ENCODE measurements at places on chromosomes 11 and 22. TPM values are rescaled to one million over a fixed set of nuclear protein-coding genes. Genes with fewer than 3 reads are reported as not detected.
A peak's percentile ranks its signal among the peaks of the same experiment; 100 is the strongest.

DNA sequence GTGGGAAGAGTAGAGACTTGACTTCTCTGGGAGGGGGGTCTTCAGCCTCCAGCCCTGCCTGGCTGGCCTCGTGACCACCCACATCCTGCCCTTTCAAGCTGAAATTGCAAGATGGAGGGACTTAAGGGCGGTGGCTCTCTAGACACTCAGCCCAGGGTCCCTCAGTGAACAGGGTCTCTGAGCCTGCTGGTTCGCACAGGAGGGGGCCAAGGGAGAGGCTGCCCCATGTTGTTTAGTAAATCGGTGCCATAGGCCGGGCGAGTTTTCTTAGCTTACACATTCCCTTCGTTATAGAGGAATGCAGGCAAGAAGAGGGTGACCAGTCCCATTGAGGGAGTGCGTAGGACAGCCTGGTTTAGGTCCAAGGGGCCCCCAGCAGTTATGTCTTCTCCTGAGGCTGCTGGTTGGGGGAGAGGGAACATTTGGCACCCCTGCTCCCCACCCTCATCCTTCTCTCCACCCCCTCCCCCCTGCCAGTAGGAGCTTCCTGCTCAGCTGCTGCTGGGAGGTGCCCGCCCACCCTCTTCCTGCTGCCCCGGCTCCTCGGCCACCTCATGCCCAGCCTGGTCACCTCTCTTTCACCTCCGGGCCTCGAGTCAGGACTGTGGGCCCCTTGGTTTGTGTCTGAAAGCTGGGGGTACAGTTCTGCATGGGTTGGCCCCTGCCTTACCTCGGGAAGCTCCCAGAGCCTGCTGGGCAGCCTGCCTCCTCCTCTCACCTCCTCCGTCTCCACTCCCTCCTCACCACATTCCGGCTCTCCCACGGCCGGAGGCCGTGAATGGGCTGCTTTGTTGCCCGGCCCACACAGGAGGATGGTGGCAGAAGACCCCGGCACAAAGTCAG lies 3.9 kb downstream of the FRMD8 start:
- no peak for DNase-seq

GRCh38 chr22:38218661-38219622 lies 17.1 kb downstream of the MAFF start:
- peak; percentile 67 for DNase-seq

DNA sequence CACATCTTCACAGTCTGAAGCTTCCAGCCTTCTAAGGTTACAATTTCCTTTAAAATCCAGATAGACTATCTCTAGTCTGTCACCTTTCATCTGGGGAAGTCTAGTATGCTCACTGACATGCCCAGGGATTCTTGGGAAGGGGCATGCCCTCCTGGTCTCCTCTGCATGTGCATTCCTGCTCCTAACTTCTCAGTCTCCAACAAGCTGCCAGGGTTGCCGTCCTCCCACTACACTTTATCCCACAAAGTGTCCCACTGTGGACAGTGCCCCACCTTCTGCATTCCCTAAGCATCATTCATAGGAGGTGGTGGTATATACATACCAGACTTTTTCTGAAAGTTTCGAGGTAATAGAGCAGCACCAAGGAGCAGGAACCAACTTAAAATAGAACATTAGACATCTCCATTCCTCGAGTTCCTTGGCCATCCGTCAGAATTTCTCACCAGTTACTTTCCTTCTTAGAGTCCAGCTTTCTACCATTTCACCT lies 28.7 kb downstream of the EIF3F start:
- no peak for DNase-seq

DNA sequence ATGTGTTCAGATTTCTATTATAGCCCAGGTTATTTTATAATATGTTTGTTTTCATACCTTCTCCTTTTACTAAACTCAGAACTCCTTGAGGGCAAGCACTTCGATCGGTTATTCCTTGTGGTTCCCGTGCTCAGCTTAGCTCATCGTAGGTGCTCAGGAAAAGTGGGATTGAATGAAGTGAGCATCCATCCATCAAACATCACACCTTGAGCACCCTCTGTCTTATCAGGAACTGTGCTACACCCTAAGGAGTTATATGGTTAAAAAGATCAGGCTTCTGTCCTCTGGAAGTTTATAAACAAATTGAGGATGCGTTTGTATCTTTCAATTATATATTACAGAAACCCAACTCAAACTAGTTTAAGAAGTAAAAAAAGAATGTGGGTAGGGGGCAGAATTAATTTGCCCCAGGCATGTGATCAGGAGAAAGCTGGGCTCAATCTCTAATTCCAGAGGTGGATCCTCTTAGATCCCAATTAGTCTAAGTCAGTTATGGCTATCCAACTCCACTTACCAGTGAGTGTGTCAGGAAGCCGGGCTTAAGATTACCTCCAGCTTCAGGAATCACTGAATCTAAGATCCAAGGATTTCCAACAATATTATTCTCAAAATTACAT lies 59.9 kb upstream of the RRAS2 start:
- no peak for DNase-seq

DNA sequence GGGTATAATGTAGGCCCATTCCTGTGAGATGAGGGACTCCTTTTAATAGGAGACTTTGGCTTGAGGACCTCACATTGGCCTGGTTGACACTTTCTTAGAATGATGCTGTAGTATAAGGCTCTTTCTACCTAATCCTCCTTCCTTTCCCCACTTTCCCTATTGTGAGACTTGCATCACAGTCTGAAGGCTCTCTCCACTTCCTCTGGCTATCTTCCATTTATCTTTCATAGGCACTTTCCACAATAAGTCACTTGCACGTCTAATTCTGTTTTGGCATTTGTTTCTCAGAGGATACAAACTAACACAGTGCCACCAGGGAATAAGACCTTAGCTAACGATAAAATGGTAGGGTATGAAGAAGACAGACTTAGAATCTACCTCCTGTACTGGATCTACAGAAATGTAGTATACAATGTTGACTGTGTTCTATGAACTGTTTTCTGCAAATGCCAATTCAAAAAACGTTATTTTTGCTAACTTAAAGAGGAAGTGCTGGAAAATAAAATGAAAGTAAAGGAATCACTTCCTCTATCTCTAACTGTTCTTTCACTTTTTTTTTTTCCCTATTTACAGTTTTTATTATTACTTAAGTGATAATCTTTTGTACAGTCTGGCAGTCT lies 17.9 kb upstream of the PDE3B start:
- no peak for DNase-seq

DNA sequence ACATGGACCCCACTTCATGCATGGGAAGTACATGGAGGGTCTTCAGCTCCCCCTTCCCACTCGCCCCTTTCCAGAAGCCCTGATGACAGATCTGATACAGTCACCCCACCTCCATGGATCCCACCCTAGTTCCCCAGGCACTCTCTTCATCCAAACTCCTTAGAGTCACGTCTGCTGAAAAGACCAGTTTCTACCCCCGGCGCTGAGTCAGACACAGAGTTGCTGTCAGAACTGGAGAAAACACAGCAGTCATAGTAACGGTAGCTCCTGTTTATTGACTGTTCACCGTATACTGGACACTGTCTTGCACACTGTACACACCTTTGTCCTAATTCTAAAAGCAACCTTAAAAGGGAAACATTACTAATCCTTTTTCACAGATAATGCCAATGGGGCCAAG lies 29.1 kb downstream of the DRD2 start:
- DNase-seq, result no peak

DNA sequence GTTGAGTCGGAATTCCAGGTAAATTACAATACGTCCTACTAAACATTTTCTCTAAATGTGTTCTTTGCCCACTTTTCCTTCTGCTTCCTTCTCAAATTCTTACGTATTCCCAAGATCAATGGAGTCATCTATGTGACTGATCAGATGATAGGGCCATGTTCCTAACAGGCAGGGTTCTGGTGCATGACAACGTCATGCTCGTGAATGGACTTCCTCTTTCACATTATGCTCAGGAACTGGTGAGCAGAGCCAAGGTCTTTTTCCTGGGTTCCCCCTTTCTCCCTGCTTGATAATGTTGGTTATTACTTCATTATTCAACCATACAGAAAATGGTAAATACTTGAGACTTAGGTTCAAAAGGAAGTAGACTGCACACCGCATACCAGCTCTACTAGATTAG lies 789.4 kb downstream of the OPCML start:
- DNase-seq, result no peak

EIF3F gene
- total RNA-seq, result 306 TPM

MS4A4A gene
- total RNA-seq, result not detected

GRCh38 chr11:117914398-117914761 lies 14.8 kb downstream of the TMPRSS13 start:
- no peak for DNase-seq

CARD10 gene
- total RNA-seq, result 60.0 TPM

DNA sequence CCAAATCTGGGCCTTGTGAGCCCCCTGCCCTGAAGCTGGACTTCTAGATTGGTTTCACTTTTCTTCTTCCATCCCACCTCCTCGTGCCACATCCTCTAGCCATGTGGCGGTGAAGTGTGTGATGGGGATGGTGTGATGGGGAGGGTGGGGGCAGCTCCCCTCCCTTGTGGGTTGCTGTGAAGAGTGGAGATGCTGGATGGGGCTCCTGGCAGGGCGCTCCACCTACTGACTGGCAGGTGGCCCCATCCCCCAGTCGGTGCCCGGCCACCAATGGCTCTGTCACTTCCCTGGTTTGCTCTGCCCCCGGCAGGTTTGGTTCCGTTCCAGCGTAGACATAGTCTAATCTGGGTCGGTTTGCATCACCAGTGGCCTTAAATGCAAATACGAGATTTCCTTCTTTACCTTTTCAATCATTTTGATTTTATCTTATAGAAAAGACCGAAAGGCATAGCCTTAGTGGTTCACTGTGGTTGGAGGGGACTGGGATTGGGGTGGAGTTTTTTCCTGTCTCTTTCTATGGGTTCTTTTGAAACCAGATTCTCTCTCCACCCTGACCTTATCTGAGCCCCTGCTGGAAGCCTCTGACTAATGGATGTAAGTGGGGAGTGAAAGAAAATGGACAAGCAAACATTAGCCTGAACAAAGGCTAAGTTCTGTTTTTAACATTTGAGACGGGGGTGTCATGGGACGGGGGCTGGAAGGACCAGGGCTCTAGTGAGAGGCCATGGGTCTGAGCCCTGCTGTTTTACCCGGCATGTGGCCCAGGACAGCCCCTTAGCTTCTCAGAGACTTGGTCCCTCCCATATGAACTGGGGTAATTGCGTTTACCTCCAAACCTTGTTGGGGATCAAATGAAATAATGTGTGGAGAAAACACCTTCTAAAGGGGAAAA lies 149.3 kb downstream of the CACNA1I start:
- DNase-seq, result no peak

- peak; percentile 95 for DNase-seq
These were observed at the start of gene ATF4 for GRCh38 chr22:39520226-39521105. Gene ATF4, plus strand, starts transcription at chr22:39520562. Its CDS starts 884 bp downstream, at chr22:39521446.

FXYD2 gene
- total RNA-seq, result 286 TPM

DNA sequence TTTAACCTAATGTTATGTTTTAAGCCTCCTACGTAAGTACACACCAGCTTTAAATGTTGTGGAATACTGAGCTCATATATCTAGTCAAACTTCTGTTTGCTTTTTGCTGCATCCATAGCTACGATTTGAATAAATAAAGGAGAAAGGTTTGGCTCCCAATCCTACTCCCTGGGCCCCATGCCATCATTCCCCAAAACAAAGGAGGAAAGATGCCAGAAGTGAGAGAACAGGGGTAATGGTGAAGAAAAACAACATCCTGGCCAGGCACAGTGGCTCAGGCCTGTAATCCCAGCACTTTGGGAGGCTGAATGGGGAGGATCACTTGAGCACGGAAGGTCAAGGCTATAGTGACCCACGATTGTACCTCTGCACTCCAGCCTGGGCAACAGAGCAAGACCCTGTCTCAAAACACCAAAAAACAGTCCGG lies 26.5 kb downstream of the SCGB1A1 start:
- DNase-seq, result no peak

TBX1 gene
- total RNA-seq, result not detected

DNA sequence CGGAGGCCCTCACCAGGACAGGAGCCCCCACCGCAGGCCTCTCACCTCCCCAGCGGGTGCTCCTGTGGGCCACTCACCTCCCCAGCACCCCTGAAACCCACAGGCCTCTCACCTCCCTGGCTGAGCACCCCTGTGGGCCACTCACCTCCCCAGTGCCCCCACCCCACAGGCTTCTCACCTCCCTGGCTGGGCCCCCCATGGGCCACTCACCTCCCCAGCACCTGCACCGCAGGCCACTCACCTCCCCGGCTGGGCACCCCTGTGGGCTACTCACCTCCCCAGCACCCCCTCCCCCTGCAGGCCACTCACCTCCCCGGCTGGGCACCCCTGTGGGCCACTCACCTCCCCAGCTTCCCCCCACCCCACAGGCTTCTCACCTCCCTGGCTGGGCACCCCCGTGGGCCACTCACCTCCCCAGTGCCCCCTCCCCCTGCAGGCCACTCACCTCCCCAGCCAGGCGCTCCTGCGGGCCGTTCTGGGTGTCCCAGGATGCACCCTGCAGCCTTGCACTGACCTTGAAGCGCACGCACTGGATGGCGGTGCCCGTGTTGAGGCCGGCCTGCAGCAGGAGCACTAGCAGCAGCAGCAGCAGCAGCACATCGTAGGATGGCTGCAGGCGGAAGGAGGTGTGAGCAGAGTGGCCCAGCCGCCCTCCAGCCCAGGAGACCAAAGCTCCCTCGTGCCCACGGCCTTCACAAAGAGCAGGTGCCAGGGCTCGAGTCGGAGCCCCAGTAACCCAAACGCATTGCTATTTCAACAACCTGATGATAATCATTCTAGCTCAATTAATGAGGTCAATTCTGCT lies 5.7 kb upstream of the TTLL8 start:
- DNase-seq, result no peak

All from epithelial cell of proximal tubule (primary cell).